ENCODE measurements at places on chromosomes 2 and 18. TPM values are rescaled to one million over a fixed set of nuclear protein-coding genes. Genes with fewer than 3 reads are reported as not detected.

GRCh38 chr2:149908726-149909683 lies 321.4 kb upstream of the MMADHC start:
- DNase-seq, result no peak

DNA sequence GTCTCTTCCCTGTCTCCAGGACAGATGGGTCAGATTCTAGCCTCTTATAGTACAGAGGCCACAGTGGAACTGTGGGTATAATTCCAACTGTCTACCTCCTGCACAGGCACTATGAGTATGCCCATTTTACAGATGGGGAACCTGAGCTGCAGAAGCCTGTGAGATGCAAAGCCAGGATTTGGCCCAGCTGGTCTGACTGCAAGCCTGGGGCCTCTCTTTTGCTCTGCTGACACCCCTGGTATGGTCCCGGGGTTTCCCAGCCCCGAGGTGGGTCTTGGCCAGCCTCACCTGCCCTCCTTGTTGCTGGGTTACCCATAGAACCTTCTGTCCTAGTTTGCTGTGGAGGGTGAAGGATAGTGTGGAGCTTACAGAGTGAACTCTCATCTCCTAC lies 9.8 kb downstream of the HS6ST1 start:
- no peak for DNase-seq

DNA sequence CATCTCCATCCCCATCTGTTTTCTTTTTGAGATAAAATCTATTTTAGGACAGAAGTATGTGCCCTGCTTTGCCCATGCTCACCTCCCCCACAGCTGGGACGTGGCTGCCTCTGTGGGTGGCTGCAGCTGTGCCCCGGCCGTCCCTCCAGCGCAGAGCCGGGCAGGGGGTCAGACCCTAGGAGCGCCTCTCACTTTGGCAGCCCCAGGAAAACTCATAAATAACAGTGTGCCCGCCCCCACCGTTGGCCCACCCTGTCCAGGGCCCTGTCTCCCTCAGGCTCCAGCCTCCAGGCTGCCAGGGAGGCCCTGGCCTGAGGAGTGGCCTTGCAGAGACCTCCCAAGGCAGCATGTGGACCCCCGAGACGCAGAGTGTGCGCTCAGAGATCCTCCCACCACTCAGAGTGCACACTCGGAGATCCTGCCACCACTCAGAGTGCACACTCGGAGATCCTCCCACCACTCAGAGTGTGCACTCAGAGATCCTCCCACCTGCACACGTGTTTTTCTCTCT lies 178.1 kb downstream of the TWIST2 start:
- DNase-seq, result no peak

DNA sequence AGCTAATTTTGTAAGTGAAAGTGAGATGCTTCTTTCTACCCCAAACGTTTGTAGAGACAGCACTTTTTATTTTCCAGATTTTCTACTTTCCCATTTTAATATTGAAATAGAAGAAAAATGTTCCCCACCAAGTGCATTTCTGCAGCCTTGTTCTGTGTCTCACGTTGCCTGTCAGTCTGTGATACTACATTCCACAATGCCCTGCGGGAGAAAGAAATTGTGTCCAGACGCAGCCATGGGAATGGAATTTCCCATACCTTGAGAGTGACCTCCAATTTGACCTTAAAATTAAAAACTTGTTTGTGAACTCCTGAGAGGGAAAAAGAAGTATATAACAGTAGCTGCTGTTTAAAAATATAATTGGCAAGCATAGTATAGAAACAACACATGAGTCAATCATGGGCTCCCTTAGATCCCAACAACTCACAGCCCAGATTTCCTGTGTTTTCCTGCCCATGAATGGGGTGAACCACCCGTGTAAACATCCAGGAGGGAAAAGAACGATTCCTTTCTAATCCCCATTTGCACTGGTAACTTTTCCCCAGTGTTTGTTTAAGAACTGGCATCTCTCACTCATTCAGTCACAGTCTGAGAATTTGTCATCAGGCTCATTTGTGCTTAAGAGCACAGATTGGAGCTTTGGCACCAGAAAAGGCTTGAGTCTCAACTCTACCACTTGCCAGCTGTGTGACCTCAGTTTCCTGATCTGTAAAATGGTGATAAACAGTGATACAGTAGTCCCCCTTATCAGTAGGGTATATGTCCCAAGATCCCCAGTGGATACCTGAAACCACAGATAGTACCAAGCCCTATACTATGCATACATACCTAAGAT lies 166.1 kb upstream of the ZNF521 start:
- no peak for DNase-seq

DNA sequence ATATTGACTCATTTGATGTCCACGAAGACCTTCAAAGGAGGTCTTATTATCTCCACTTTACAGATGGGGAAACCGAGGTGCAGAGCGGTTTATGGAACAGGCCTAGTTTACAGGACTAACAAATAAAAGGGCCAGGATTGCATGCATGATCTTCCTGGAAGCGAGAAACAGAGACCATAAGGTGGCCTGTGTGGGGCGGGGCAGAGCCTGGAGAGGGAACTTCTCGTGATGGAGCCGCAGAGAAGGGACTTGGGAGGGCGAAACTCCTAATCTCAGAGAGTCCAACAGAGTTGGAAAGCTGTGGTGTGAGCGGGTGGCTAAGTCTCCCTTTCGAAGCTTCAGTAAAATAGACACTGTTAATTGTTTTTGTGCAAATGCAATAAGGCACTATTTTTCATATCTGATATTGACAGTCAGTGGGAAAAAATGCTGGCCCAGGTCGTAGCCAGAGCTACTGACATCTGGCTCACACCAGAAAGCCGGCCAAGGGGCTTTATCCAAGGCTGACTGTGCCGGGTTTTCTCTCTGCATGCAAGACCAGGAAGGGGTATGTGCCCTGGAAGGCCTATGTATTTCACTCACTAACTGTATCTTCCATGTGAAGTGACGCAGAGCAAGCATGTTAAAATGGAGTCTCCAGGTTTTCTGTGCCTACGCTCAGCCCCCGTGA lies 4.5 kb downstream of the INPP5D start:
- DNase-seq, result no peak

GRCh38 chr2:50649626-50650402 lies 382.1 kb downstream of the NRXN1 start:
- no peak for DNase-seq

DNA sequence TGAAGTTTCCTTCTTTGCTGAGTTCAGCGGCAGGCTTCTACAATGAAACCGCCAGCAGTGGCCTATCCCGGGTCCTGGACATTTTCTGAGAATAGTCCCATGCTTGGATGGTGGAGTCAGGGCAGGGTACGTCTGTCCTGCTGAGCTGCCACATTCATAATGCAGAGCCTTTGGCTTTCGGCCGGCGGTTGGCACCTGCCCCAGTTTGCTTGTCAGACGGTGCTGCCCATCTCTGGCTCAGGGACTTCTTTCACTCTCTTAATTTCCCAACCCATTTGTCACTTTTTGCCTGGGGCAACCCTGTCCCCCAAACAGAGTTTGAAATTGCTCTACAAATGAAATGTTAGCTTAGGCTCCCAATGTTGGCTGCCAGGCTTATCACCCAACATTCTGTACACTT lies 57.2 kb downstream of the SOX11 start:
- DNase-seq, result no peak

DNA sequence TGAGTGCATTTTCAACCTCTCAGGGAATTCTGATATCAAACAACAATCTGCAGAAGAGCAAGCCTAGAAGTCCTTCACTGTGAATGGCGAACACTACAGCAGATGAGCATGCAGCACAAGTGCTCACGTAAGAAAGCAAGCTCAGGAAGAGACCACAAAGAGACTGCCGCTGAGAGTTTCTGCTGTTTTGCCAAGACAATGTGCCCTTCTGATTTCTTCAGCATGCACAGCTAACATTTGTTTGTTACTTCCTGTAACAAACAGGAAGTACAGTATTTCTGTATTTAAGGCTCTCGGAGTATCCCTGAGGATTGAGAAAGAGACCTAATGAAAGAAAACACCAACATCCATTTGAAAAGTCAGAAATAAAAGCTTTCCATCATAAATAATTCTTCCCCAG lies 45.9 kb downstream of the MBOAT2 start:
- no peak for DNase-seq

- DNase-seq, result no peak
Measured at GRCh38 chr2:240958366-240959213, 39.8 kb upstream of the SNED1 start.

- DNase-seq, result no peak
Measured at GRCh38 chr2:102101849-102102635, 40.5 kb upstream of the IL1R1 start.

GRCh38 chr2:140747665-140748064 lies 1383.2 kb downstream of the LRP1B start:
- DNase-seq, result no peak

Gene RAB17
- total RNA-seq, result not detected

Gene ADAM23
- 0.98 TPM for total RNA-seq

Gene PSMA8
- total RNA-seq, result 1.4 TPM

Gene HAT1
- 85.1 TPM for total RNA-seq

Gene TUBA3E
- not detected for total RNA-seq

Gene LRRTM1
- total RNA-seq, result not detected

Gene VIT
- total RNA-seq, result not detected

Gene ALPG
- not detected for total RNA-seq
